ENCODE measurements at places on chromosomes 3 and 15.

DNA sequence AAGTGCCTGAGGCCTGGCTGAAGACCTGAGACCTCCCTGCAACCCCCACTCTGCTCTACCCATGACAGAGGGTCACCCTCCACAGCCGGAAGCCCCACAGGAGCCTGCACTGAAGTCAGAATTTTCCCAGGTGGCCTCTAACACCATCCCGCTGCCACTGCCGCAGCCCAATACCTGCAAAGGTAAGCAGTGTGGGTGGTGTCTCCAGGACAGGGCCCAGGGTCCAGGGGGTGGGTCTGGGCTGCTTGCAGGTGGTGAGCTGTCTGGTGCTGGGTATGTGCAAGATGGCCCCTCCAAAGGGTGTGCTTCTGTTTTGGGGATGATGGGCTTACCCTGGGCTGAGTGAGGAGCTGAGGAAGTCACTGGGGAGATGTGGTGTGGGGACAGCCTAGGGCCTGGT, 69.9 kb downstream of the FBLN2 start:
- no peak for DNase-seq

DNA sequence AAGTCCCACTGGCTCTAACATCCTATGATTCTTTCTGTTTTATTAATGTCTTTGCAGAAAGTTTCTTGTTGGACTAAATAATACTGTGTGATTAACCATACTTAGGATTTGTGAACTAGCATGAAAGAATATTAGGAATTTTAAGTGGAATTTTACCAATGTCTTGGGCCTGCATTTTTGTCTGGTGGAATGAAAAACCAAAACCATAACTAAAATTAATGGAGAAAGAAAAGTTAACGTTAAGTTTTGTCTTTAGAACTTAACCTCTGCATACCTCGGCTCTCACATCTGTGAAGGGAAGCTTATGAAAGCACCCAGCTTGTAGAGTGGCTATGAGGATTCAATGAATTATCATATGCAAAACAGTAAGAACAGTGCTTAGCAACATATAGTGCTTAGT, 6.5 kb downstream of the FBN1 start:
- no peak for DNase-seq

DNA sequence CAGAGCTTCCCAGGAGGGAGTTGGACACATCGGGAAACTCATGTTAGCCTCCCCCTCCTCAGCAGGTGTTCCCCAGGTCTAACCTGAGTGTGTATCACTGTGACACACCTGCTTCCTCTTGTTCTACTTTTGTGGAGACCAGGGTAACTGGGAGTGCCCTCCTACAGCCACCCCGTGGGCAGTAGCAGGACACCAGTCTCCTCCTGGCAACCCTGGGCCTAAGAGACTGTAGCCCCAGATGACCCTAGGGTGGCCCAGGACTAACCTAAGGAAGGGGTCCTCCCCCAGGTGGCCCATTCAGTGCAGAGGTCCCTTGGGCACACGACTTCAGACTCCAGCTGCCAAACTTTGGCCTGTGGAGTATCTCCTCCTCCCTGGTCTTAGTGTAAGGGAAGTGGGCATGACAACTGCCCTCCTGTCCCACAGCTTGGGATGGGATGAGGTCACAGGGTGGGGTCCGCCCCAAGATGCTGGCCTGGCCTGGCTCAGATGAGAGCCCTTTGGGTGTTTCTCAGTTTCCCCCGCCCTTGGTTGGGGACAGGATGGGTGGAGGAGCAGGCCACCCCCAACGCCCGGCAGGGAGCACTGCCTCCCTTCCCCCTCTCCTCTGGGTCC, 4.8 kb downstream of the CSK start:
- no peak for DNase-seq

GRCh38 chr3:67048715-67049074, 50.6 kb downstream of the KBTBD8 start:
- no peak for DNase-seq

- DNase-seq, result no peak
These were observed 259.5 kb downstream of the THRB start for GRCh38 chr3:24235121-24235520.

GRCh38 chr3:184426691-184427141, 46.9 kb downstream of the CHRD start:
- no peak for DNase-seq

Data from CD4-positive, alpha-beta T cell (primary cell).